ENCODE measurements at places on chromosomes 7 and 10.

- DNase-seq = no peak
These were observed 94.2 kb upstream of the GPR26 start for GRCh38 chr10:123571978-123572377.

DNA sequence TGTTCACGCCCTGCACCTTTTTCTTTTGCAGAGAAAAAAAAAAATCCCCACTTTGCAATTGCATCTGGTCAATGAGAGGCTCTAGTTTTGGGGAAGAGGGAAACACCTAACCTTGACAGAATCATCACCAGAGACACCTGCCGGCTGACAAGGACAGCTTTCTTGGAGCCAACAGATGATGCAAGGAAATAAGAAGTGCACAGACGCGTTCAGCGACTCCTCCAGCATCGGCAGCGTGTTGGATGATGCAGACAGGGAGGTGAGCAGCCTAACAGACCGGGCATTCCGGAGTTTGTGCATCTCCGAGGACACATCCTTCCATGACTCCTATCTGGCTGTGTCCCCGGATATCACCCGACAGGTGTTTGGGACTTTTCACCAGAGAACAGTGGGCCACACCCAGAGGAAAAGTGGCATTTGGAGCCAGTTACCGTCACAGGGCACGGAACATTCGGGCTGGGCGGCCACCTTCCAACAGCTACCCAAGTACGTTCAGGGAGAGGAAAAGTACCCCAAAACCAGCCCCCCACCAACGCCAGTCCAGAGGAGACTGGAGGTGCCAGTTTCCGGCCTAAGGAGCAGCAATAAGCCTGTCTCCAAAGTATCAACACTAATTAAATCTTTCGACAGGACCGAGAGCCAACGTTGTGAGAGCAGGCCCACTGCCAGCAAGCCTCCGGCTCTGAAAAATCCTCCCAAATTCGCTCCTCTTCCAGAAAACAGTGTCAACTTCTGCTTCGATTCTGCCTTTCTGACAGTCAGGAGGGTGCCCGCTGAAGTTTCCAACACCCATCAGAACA is 23.6 kb downstream of the C10orf71 start:
- no peak for DNase-seq

GRCh38 chr10:51691135-51691534 is 8.3 kb downstream of the CSTF2T start:
- DNase-seq = no peak

DNA sequence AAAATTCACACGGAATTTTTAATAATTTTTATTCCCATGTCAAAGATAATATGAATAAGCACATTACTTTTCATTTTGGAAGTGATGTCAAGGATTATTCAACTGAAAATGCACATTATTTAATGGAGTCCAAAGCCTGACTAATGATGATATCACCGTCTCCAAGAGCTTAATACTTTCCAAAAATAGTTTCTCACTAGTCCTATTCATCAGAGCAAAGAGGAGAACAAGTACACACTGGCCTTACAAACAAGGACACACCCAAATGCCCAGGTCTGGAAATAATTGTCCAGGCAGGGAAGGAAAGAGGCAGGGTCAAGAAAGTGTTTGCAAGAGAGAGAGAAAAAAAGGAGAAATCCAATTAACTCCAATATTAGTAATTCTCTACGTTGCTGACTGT is 216.8 kb upstream of the CCDC6 start:
- DNase-seq = no peak

DNA sequence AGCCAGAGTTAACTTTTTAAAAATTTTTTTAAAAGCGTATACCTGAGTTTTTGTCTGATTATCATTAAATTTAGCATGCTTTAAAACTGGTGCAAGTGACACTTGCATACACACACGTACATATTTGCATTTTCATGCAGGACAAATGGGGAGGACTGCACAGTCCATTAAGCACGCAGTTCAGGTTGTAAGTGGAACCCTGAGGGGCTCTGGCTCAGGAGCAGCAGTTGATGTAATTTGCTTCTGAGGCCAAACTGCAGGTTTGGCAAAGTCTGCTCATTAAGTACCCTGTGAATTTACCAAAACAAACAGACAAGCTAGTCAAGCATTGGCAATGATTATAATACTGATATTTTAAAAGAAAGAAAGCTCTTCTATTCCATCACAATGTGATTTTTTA is 215.8 kb upstream of the PFKP start:
- peak; percentile 49 for DNase-seq

GRCh38 chr7:8147760-8148463 is 114.1 kb downstream of the ICA1 start:
- DNase-seq = peak; percentile 79

GRCh38 chr7:36606153-36606975 is 117.9 kb downstream of the AOAH start:
- no peak for DNase-seq

GRCh38 chr10:102418622-102419268 is at the start of gene PSD:
Gene PSD, minus strand, starts transcription at chr10:102418785. Its CDS starts 1,747 bp downstream, at chr10:102417038.
- peak; percentile 71 for DNase-seq

- no peak for DNase-seq
These were observed 178.0 kb downstream of the AMPH start for GRCh38 chr7:38453168-38453567.

DNA sequence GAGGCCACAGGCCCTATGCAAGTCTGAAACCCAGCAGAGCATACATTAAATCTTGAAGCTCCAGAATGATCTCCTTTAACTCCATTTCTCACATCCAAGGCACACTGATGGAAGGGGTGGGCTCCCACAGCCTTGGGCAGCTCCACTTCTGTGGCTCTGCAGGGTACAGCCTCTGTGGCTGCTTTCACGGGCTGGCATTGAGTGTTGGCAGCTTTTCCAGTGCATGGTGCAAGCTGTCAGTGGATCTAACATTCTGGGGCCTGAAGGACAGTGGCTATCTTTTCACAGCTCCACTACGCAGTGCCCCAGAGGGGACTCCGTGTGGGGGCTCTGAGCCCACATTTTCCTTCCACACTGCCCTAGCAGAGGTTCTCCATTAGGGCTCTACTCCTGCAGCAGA is 265.7 kb upstream of the MAGI2 start:
- DNase-seq = no peak

- peak; percentile 43 for DNase-seq
These were observed 17.0 kb downstream of the FAM131B start for GRCh38 chr7:143345428-143345900.

GRCh38 chr10:103890194-103890658 is 27.8 kb downstream of the STN1 start:
- DNase-seq = no peak

GRCh38 chr10:78700413-78700812 is 368.4 kb upstream of the ZMIZ1 start:
- no peak for DNase-seq
